Epithelial cell of prostate (primary cell): ENCODE measurements at places on chromosomes 3 and 15.

DNA sequence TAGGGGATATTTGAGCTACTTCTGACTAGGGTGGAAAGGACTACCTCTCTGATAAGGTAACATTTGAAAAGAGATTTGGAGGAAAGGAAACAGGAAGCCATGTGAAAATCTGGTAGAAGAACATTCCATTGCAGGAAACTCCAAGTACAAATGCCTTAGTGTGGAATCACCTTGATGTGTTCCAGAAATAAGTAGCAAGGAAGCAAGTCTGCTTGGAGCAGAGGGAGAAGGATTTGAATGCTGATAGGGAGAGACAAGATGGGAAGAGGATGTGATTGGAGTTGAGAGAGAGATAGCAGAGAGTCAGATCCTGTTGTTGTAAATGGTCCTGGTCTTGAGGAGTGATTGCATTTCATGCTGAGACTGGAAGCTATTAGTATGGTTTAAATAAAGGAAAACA lies 335.1 kb upstream of the DCBLD2 start:
- DNase-seq, result no peak

- no peak for DNase-seq
Measured at GRCh38 chr3:144593881-144594280, 622.3 kb downstream of the DIPK2A start.

DNA sequence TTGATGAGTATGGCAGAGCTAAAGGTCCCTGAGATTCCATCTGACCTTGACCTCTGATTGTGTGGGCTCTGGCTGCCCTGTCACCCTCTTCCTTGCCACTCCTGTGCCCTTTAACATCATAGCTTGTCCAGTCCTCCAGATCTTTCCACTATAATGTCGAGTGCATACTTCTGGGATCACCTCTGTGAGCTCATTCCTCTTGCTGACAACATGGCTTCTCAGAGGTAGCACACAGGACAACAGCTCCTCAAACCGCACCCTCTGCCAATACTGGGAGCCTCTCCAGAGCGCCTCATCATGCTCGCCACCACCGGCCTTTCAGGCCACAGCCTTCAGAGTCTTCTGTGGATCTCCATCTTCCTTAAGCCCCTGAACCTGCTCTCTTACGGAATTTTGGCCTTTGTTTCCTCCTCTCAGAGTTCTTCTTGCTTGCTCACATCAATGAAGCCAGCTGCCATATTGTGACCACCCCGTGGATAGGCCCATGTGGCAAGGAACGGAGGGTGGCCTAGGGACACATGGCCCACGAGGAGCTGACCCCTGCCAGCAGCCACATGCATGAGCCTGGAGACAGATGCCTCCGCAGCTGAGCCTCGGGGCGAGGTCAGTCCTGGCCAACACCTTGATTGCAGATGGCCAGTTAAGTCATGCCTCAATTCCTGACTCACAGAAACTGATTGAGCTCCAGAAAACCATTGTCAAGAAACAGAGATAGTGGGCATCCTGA lies 31.1 kb downstream of the PLA2G4D start:
- no peak for DNase-seq

DNA sequence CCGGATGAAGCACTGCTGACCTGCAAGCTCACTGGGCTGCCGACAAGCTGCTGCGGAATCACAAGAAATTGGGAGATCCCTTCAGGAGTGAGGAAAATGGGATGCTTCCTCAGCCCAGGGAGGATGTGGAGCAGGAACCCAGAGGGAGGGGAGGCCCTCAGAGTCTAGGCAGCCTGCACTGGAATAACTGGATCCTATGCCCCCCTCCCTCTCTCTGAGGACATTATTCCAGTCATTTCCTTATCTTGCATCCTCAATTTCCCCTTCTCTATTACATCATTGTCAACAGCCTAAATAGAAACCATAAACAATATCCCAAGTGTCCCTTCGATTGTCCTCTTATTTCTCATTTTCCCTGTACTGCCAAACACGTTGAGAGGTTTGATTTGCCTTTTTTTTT lies 169.0 kb downstream of the OPA1 start:
- DNase-seq, result no peak
